ENCODE measurements at places on chromosomes 1 and 21. TPM values are rescaled to one million over a fixed set of nuclear protein-coding genes. Genes with fewer than 3 reads are reported as not detected.
A peak's percentile ranks its signal among the peaks of the same experiment; 100 is the strongest.

DNA sequence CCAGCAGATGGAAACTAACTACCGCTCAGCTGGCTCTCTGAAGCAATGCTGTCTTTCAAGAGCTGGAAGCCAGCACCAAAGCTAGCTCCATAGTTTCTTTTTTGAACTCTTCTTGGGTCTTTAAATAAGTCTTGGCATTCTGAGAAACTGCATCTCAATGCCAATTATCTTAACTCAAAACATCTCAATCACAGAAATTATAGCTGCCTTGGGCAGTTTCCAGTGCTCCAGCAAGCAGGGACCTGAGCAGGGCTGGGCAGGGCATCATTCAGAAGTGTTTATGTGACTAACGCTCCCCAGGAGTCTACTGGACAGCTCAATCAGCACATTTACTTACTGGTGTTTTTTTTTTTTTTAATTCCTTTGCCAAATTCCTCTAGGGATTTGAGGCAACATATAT, 18.3 kb upstream of the PADI4 start:
- DNase-seq: no peak

- DNase-seq: no peak
Observed at GRCh38 chr1:10082785-10083479, 50.2 kb downstream of the UBE4B start.

DNA sequence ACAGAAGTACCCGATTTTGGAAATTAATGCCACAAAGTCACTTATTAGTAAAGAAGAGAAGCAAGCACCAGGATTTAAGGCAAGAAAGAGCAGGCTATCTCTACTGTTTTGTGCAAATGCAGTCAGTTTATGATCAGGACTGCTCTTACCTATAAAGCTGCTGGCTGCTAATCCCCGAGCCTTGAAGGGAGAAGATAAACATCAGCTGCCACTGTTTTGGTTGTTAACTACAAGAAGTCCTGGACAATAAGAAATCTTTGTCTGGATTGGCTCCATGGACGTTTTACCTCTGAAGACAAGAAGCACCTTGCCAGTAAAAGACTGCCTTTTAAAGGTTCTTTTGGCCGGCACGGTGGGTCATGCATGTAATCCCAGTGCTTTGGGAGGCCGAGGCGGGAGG, 21.4 kb downstream of the FRRS1 start:
- DNase-seq: no peak

- DNase-seq: no peak
Observed at GRCh38 chr1:216475659-216476276, 52.5 kb upstream of the USH2A start.

- no peak for DNase-seq
Observed at GRCh38 chr1:47901001-47901575, 96.1 kb downstream of the TRABD2B start.

DNA sequence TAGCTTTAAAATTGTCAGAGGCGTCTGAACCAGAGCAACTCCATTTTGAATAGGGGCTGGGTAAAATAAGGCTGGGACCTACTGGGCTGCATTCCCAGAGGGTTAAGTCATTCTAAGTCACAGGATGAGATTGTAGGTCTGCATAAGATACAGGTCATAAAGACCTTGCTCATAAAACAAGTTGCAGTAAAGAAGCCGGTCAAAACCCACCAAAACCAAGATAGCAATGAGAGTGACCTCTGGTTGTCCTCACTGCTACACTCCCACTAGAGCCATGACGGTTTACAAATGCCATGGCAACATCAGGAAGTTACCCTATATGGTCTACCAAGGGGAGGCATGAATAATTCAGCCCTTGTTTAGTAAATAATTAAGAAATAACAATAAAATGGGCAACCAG, 143.6 kb downstream of the GABPA start:
- no peak for DNase-seq

- DNase-seq: no peak
Observed at GRCh38 chr1:230270559-230271281, 155.4 kb downstream of the PGBD5 start.

GRCh38 chr1:204051718-204052117, 21.2 kb upstream of the SOX13 start:
- DNase-seq: no peak

DNA sequence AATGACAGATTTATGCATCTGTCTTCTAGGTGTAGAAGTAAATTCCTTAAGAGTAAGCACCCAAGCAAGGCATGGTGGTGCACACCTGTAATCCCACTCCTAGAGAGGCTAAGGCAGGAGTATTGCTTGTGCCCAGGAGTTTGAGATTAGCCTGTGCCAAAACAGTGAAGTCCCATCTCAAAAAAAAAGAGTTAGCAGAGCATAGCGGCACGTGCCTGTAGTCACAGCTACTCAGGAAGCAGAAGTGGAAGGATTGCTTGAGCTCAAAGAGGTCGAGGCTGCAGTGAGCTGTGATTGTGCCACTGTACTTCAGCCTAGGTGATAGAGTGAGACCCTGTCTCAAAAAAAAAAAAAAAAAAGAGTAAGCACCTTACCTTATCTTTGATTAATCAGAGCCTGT, 15.1 kb upstream of the TIPRL start:
- DNase-seq: no peak

- no peak for DNase-seq
Observed at GRCh38 chr1:226691247-226691646, 47.8 kb downstream of the ITPKB start.

- peak; percentile 91 for DNase-seq
Observed at GRCh38 chr1:155206891-155207805, 549 bp downstream of the THBS3 start.

DNA sequence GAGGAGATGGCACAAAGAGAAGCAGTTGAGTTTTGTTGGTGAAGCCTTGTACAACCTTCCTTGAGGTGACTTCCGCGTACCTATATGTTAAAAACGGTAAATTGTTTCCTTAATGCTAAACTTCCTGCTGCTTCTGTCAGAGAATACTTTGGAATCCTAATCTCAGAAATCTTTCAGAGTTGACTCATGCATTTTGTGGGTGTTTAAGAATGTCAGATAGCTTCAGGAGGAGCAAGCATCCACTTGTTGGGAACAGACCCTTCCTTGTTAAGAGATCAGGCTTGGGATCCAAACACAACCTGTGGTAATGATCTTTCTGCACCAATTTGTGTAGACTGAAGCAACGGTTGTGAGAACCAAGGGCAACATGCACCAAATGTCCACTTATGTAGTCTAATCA, 29.5 kb downstream of the AK4 start:
- no peak for DNase-seq

Gene TTC22
- total RNA-seq: not detected

Gene AMY1B
- not detected for total RNA-seq

Gene HCN3
- total RNA-seq: 1.6 TPM

Gene ARHGAP30
- total RNA-seq: not detected

Gene CELA3A
- not detected for total RNA-seq

Measured in NCI-H460 (cell line).